ENCODE measurements at places on chromosomes 11 and 22. TPM values are rescaled to one million over a fixed set of nuclear protein-coding genes. Genes with fewer than 3 reads are reported as not detected.
A peak's percentile ranks its signal among the peaks of the same experiment; 100 is the strongest.

DNA sequence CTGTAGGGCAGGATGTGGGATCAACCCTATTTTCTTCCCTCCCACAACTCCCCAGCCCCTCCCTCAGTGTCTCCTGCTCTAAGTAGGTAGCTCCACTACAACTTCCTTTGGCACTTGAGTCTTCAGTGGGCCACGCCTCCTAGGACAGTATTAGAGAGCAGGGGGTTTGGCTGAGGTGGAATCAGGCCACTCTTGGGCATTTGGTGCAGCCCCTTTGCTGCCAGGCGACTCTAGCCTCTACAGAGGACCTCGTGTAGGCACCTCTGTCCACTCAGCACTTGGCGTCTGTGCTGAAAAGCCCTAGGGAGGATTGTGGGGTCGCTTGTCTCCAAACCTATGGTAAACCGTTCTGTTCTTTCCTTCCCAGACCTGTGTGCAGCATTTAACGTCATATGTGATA is 2.7 kb downstream of the FADD start:
- no peaks in the 10 kb centered on the region for H3K27me3 ChIP-seq
- peaks cover 29% of the 10 kb centered on the region for H3K4me1 ChIP-seq
- no peak for DNase-seq
- peaks cover 48% of the 10 kb centered on the region for H3K36me3 ChIP-seq
- H3K4me3 ChIP-seq, result no peak overlapping the region
- H3K27ac ChIP-seq, result no peak overlapping the region

DNA sequence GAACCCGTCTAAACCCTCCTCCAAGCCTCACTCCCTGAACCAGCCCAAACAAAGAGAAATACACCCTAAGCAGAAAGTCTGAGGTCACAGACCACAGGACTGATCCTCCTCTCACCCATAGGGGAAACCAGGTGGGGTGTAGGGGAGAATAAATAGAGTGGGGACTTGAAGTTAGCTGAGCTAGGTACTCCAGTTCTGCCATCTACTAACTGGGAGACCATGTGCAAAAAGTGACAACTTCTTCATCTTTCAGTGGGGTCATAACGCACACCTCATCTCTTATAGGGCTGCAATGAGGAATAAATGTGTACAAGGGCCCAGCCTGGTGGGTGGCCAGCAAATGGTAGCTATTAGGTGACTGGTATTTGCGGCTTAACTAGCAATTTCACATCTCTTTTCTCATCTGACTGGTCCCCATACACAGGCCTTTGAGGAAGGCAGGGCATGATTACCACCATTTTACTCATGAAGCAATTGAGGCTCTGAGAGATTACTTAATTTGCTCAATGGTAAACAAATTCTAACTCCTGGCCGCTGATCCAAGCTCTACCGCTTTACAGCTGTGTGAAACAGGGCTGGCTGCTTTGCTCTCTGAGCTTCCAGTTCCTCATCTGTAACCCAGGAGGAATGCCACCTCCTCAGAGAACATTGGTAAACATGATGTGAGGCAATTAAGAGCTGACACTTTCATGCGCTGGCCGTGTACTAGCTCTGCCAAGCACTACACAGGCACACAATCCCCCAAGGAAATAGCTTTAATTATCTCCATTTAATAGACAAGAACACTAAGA is 16.6 kb downstream of the TBC1D10A start:
- DNase-seq, result peak; percentile 77
- peaks cover 94% of the 10 kb centered on the region for H3K4me1 ChIP-seq
- no peaks in the 10 kb centered on the region for H3K36me3 ChIP-seq
- no peak overlapping the region for H3K4me3 ChIP-seq

- peaks cover 4% of the 10 kb centered on the region for H3K4me1 ChIP-seq
- no peak overlapping the region for H3K27ac ChIP-seq
- no peaks in the 10 kb centered on the region for H3K36me3 ChIP-seq
- H3K4me3 ChIP-seq, result no peak overlapping the region
- no peaks in the 10 kb centered on the region for H3K27me3 ChIP-seq
- DNase-seq, result peak; percentile 49
These were observed 12.5 kb upstream of the E2F8 start for GRCh38 chr11:19253153-19253745.

GRCh38 chr22:50603511-50604255 is 3.1 kb downstream of the MAPK8IP2 start:
- peaks cover 5% of the 10 kb centered on the region for H3K27me3 ChIP-seq
- H3K36me3 ChIP-seq, result no peaks in the 10 kb centered on the region
- H3K27ac ChIP-seq, result no peak overlapping the region
- DNase-seq, result no peak
- peaks cover 11% of the 10 kb centered on the region for H3K4me1 ChIP-seq

GRCh38 chr11:133712051-133712560 is 133.2 kb downstream of the SPATA19 start:
- no peaks in the 10 kb centered on the region for H3K36me3 ChIP-seq
- no peaks in the 10 kb centered on the region for H3K4me1 ChIP-seq
- DNase-seq, result peak; percentile 74
- H3K27me3 ChIP-seq, result peaks cover 43% of the 10 kb centered on the region
- H3K27ac ChIP-seq, result no peak overlapping the region
- H3K4me3 ChIP-seq, result no peak overlapping the region

DNA sequence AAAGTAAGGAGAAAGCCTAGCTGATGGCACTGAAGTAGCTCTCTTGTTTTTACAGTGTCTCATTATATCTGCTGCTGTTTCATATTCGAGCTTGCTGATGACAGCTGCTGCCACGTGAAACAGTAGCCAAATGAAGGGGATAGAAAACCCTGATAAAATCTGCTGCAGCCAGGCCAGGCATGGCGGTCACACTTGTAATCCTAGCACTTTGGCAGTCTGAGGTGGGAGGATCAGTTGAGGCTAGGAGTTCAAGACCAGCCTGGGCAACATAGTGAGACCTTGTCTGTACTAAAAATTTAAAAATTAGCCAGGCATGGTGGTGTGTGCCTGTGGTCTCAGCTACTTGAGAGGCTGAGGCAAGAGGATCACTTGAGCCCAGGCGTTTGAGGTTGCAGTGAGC is 13.4 kb downstream of the IFT46 start:
- H3K4me3 ChIP-seq, result no peak overlapping the region
- peaks cover 78% of the 10 kb centered on the region for H3K36me3 ChIP-seq
- no peak overlapping the region for H3K27ac ChIP-seq
- no peaks in the 10 kb centered on the region for H3K27me3 ChIP-seq

DNA sequence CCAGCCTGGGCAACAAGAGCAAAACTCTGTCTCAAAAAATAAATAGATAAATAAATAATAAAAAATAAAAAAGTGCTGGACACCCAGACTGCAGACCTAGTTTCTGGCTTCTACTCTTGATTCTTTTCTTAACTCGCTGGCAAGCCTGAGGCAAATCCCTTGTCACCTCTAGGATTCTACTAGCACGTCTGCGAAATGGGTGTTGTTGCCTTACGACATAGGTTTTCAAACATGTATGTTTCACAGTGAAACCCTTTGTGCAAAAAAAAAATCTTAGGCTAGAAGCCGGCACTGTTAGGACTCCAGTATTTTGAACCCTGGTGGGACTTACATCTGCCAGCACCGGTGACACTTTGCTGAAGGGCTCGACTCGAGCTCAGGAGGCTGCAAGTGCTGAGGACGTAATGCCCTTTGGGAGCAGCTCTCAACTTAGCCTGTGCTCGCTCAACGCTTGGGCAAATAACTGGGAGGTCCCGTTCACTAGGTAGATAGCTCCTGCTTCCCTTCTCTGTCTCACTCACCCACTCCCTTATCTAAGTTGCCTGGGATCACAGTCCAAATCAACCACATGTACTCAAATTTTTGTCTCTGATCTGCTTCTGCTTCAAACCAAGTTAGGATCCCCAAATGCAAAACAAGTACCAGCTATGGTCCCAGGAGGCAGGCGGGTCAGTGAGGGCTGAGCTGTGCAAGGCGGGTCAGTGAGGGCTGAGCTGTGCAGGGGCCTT is 34.7 kb upstream of the MYH9 start:
- H3K27me3 ChIP-seq, result no peaks in the 10 kb centered on the region
- H3K36me3 ChIP-seq, result no peaks in the 10 kb centered on the region
- H3K4me1 ChIP-seq, result peaks cover 34% of the 10 kb centered on the region

DNA sequence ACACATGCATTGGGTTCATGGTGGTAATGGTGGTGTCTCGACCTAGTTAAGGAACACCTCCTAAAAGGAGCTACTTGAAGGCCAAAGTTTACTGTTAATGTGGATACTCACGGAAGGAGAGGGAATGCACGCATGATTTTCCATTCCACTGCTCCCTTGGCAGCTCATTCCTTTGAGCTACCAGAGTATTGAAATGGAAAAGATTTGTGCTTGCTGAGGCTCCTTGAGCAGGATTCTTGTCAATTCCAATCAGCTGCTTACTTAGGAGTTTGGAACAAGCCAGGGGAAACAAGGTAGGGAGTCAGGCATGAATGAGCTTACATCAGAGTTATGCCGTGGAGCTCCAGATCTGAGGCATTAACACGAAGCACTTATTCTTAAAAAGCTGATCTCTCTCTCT is 108.8 kb downstream of the GRIA4 start:
- no peak overlapping the region for H3K4me3 ChIP-seq
- no peaks in the 10 kb centered on the region for H3K27me3 ChIP-seq
- H3K27ac ChIP-seq, result no peak overlapping the region
- H3K4me1 ChIP-seq, result no peaks in the 10 kb centered on the region

DNA sequence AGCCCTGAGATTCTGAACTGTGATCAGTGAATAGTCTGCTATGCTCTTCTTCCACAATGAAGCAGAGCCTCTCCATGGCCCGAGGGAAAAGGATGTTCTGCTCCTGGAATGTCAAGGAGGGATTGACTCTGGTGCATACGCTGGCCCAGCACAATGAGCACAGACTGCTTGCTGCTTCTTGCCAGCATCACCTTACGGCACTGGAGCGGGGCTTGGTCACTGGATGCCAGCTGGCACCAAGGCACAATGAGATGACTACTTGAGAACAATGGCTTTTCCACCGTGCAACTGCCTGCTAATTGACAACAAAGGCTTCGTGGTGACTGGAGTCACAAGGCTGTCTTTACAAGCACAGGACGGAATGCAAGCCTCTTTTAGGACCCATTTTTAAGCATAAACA is 139.2 kb downstream of the DSCAML1 start:
- H3K27ac ChIP-seq, result no peak overlapping the region
- peaks cover 11% of the 10 kb centered on the region for H3K27me3 ChIP-seq

DNA sequence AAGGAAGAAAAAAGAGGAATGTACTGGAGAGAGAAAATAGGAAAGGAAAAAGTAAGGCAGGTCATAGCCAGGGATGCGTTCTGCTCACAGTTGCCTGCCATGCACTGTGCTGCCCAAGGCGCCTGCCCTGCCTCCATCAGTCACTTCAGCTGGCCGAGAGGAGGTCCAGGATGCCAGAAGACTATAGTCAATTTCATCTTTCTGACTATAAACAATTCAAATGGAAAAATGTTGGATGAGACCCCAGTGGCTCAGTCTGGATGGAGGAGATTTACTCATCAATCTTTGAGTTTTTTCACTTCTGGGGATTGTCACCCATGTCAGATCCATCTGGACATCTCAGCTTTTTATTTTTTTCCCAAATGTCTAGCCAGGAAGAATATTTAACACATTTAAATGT is 36.7 kb upstream of the CLMP start:
- no peak overlapping the region for H3K27ac ChIP-seq
- H3K4me1 ChIP-seq, result no peaks in the 10 kb centered on the region
- no peak overlapping the region for H3K4me3 ChIP-seq
- DNase-seq, result peak; percentile 56
- no peaks in the 10 kb centered on the region for H3K27me3 ChIP-seq

DNA sequence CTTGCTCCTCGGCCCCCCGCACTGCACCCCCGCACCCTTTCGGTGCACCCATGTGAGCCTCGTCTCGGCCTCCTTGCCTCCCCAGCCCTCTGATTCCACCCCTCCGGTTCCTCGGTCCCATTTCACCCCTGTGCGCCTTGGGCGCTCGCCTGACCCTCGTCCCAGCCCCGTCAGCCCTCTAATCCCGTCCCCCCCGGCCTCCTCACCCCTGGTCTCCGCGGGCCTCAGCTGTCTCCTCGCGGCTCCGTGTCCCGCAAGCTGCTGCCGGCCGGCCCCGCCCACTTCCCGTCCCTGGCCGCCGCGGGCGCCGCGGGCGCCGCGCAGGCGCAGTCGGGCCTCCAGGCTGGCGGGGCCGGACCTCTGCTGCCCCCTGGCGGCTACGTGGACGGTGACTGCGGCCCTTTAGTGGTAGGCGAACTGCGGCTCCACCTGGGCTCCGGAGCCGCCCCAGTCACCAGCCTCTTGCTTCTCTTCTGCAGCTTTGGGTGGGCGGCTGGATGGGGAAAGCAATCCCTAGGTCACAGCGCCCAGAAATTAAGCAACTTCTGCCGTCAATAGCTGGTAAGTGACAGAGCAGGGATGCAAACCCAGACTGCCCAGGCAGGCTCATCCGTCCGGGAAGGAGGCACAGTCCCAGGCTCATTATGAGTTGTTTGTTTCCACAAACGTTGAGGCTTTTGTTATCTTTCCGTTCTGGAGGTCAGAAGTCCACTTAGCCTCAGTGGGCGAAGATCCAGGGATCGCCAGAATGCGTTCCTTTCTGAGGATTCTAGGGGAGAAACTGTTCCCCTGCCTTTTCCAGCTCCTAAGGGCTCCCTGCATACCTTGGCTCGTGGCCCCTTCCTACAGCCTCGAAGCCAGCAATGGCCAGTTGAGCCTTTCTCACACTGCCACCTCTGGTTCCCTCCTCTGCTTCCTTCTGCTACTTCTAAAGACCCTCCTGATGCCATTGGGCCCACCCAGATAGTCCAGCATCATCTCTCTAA is at the start of gene PPM1F:
PPM1F (minus strand) TSS at position 263 of the 986 bp plus-strand sequence. CDS start 6,800 bp downstream, outside the sequence.
- H3K27ac ChIP-seq, result peak within 1 kb of the TSS; percentile 79
- peak; percentile 95 for DNase-seq
- H3K4me3 ChIP-seq, result peak within 1 kb of the TSS; percentile 82
- H3K27me3 ChIP-seq, result no peaks in the 10 kb centered on the region
- H3K4me1 ChIP-seq, result peaks cover 4% of the 10 kb centered on the region

GRCh38 chr11:35664977-35665441 is 2.4 kb downstream of the TRIM44 start:
- no peak overlapping the region for H3K4me3 ChIP-seq
- H3K4me1 ChIP-seq, result peaks cover 41% of the 10 kb centered on the region
- peaks cover 14% of the 10 kb centered on the region for H3K36me3 ChIP-seq

DNA sequence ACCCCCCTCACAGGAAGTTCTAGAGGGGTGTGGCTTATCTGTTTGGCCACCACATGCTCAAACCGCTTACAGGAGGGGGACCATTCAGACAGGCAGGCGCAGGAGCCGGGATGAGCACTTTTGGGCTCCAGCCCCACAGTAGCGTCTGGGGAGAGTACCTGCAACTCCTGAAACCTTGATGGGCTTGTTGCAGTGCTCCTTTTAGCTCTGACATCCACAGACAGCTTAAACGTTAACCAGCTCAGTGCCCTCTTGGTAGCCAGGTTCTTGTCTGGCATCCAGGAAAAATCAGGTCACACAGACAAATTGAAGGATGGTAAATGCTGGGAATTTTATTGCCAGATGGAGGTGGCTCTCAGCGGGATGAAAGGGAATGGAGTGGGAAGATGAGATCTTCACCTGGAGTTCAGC is 326.3 kb downstream of the ETS1 start:
- H3K36me3 ChIP-seq, result no peaks in the 10 kb centered on the region
- H3K4me3 ChIP-seq, result no peak overlapping the region
- H3K27ac ChIP-seq, result no peak overlapping the region
- no peaks in the 10 kb centered on the region for H3K27me3 ChIP-seq
- DNase-seq, result no peak

- no peak overlapping the region for H3K27ac ChIP-seq
- DNase-seq, result no peak
- no peak overlapping the region for H3K4me3 ChIP-seq
- peaks cover 15% of the 10 kb centered on the region for H3K27me3 ChIP-seq
These were observed 16.7 kb upstream of the ELFN2 start for GRCh38 chr22:37443977-37444376.

Gene SYT8
- 0.72 TPM for total RNA-seq

Gene ALDH3B1
- 55.0 TPM for total RNA-seq

Gene POGLUT3
- 28.4 TPM for total RNA-seq

Gene CWC15
- 8.2 TPM for total RNA-seq

Gene SCN3B
- not detected for total RNA-seq

Gene SAA1
- not detected for total RNA-seq

Gene RIMBP3B
- total RNA-seq, result not detected

All from stomach (tissue), 19 donors.